ENCODE measurements at places on chromosomes 7 and 10.
A peak's percentile ranks its signal among the peaks of the same experiment; 100 is the strongest.

DNA sequence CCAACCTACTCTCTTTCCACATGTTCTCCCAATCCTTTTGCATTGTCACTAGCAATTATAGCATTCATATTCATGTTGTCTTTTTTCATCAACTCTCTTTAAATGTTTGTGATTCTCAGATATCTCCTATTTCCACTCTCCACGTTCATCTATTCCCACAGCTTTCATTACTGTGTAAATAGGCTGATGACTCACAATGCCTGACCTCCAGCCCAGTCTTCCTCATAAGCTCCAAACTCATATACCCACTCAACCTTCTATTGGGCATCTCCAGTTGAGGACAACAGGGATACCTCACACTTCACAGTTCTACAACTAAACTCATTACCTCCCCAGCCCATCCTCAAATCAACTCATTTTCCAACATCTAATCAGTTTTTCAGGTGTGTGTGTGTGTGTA is 194.1 kb downstream of the DGKI start:
- DNase-seq, result no peak

GRCh38 chr7:31720366-31720765 is 33.4 kb downstream of the PPP1R17 start:
- DNase-seq, result no peak

GRCh38 chr10:6140141-6140841 is 51.5 kb downstream of the RBM17 start:
- no peak for DNase-seq

GRCh38 chr7:12685550-12685949 is 1.9 kb upstream of the ARL4A start:
- DNase-seq, result peak; percentile 31

DNA sequence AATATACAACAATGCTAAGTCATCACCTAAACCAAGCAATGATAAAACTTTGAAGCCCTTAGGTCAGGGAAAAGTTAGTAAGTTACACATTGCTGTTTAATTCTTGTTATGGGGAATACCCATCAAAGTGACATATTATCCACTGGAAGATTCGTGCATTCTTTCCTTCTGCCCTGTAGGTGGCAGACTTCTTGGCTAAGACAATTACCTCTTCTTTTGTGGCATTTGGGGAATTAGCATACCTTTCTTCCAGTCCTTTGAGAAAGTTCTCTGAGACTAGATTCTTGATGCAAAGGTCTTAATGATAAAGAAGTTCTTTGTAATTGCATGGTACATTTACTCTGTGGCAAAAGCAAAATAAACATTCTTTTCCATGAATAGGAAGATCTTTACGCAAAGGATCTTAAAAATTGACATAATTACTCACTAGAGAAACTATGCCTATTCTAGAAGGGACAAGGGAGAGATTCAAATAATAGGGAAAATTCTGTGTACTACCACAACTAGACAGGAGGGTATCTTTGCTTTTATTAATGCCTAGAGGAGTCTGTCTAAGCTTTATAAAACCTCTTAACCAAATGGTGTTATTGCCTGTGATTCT is 395.9 kb downstream of the GRM8 start:
- no peak for DNase-seq

GRCh38 chr10:63260860-63261251 is 127.7 kb downstream of the NRBF2 start:
- DNase-seq, result no peak

DNA sequence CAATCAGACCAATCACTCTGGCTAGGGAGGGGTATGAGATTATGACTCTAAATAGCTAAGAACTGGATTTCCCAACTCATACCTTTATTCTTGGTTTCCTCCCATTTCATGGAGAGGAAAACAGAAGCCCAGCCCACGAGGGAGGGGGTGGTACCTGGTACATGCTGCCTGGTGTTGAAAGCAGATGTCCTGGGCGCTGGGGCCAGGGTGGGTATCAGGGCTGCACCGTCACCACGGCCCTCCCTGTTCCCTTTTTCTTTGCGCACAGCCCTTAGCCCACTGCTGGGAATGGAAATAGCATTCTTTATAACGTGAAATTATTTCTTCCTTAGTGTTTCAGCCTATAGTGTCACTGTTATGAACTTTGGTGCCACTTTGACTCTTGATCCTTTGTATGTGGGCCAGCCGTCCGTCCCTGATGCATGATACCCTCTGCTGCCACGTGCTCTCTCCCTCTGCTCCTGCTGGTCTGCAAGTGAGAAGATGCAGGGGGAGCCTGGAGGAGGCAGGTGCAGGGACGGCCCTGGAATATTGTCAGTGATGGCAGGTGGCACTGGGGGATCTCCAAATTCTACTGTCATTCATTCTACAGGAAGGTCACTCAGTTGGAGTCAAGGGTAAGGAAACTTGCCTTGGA is 158.5 kb downstream of the CDH23 start:
- no peak for DNase-seq

DNA sequence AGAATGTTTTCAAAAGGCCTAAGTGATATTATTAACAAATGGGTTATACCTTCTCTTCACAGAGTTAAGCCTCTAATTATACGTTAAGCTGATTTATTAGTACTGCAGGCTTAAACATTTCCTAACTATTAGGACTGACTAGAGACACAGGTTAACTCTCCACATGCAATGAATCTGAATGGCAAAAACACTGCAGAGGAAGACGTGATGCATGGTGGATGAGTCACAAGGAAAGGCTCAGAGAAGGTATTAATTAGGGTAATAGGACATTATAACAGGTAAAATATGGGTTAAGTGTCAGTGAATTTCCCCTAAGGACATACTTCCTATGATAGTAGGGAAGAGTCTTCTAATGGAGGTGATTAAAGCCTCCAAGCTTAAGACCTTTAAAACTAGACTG is 24.7 kb upstream of the SEM1 start:
- no peak for DNase-seq

GRCh38 chr7:115962340-115962739 is 68.2 kb downstream of the TFEC start:
- DNase-seq, result no peak

- DNase-seq, result no peak
These were observed 163.0 kb upstream of the PPP1R3A start for GRCh38 chr7:114081606-114082425.

- DNase-seq, result no peak
These were observed 4.3 kb downstream of the SLC29A3 start for GRCh38 chr10:71323407-71323806.
